Activated CD8-positive, alpha-beta memory T cell treated with anti-CD3 and anti-CD28 coated beads, Interleukin-2, amount 10 ng/mL, durations not matched to agents 7 days and 5 days (primary cell): ENCODE measurements at places on chromosomes 7 and 10. TPM values are rescaled to one million over a fixed set of nuclear protein-coding genes. Genes with fewer than 3 reads are reported as not detected.
A peak's percentile ranks its signal among the peaks of the same experiment; 100 is the strongest.

GRCh38 chr10:74121368-74121767, 29.3 kb downstream of the AP3M1 start:
- no peaks in the 10 kb centered on the region for H3K27me3 ChIP-seq
- H3K27ac ChIP-seq = no peak overlapping the region
- DNase-seq = no peak

DNA sequence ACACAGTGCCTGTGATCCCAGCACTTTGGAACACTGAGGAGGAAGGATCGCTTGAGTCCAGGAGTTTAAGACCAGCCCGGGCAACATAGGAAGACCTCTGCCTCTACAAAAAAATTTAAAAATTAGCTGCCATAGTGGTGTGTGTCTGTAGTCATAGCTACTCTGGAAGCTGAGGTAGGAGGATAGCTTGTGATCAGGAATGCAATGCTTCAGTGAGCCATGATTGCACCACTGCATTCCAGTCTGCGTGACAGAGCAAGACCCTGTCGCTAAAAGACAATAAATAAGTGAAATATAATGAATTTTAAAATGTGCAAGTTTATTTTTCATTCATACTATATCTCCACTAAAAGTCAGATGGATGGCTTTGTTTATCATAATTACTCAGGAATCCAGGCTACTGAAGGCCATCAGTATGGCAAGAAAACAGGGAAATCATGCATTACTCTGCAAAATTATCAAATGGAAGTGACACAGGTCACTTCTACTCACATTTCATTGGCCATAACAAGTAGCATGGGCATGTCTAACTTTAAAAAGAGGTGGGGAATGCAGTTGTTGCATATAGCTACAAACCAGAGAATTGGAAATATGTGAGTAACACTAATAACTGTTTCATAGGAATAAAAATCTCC, 32.9 kb upstream of the FAM3C start:
- H3K36me3 ChIP-seq = peaks cover 9% of the 10 kb centered on the region
- H3K4me3 ChIP-seq = no peak overlapping the region
- DNase-seq = no peak
- H3K27ac ChIP-seq = no peak overlapping the region

- H3K27me3 ChIP-seq = no peaks in the 10 kb centered on the region
- H3K4me1 ChIP-seq = peaks cover 87% of the 10 kb centered on the region
- H3K36me3 ChIP-seq = peaks cover 9% of the 10 kb centered on the region
- DNase-seq = peak; percentile 63
- H3K27ac ChIP-seq = peak overlapping the region; percentile 97
Observed at GRCh38 chr10:22630234-22631174, 83.9 kb downstream of the PIP4K2A start.

GRCh38 chr7:4042402-4043045, 639.6 kb upstream of the FOXK1 start:
- H3K36me3 ChIP-seq = no peaks in the 10 kb centered on the region
- DNase-seq = no peak
- no peaks in the 10 kb centered on the region for H3K27me3 ChIP-seq
- no peak overlapping the region for H3K4me3 ChIP-seq
- H3K4me1 ChIP-seq = no peaks in the 10 kb centered on the region

DNA sequence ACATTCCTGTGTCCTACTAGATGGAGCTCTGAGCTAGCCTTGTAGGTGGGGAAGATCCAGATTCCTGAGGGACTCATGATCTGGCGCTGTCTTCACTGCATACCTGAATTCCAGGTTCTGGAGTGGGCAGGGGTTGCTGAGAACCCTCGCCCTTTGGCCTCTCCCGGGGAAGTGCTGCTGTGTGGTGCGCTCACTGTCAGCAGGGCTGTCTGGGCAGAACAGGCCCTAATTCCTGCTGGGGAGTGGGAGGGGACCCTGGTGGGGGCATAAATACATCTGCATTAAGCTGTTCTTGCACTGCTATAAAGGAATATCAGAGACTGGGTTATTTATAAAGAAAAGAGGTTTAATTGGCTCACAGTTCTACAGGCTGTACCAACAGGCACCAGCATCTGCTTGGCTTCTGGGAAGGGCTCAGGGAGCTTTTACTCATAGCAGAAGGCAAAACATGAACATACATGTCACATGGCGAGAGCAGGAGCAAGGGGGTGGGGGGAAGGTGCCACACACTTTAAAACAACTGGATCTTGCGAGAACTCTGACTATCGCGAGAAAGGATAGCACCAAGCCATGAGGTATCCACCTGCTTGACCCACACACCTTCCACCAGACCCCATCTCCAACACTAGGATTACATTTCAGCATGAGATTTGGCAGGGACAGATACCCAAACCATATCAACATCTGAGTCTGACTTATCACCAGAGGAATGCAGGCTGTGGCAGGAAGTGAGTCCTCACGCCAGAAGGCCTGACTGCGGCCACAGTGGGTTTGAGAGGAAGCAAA, 115.0 kb downstream of the ADCY1 start:
- H3K4me1 ChIP-seq = peaks cover 7% of the 10 kb centered on the region
- peak; percentile 46 for DNase-seq
- H3K27me3 ChIP-seq = no peaks in the 10 kb centered on the region
- no peak overlapping the region for H3K4me3 ChIP-seq
- H3K27ac ChIP-seq = no peak overlapping the region

DNA sequence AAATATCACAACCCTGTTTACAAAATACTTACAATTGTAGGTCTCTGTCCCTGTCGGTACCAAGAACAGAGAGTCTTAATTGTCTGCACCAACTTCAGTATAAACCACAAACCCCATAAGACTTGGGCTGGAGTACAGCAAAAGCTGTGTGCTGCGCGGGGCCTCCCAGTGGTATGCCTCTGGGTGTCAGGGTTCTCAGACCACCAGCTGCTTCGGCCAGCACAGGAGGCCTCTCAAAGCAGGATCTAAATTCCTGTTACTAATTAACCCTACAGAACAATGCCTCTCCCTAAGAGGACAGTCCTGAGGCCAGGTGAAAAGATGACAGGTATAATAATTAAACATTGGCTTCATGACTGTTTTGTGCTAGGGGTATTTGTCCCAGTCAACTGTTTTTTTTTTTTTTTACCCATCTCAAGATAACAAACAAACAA, 957 bp upstream of the SVIL start:
- H3K4me3 ChIP-seq = no peak overlapping the region
- H3K27ac ChIP-seq = no peak overlapping the region
- no peaks in the 10 kb centered on the region for H3K36me3 ChIP-seq
- peaks cover 12% of the 10 kb centered on the region for H3K27me3 ChIP-seq

GRCh38 chr10:107576746-107577145, 412.2 kb upstream of the SORCS1 start:
- no peak for DNase-seq
- no peaks in the 10 kb centered on the region for H3K36me3 ChIP-seq
- no peak overlapping the region for H3K4me3 ChIP-seq
- no peaks in the 10 kb centered on the region for H3K27me3 ChIP-seq

GRCh38 chr7:467393-467828, 52.2 kb downstream of the PDGFA start:
- no peaks in the 10 kb centered on the region for H3K27me3 ChIP-seq
- peaks cover 3% of the 10 kb centered on the region for H3K4me1 ChIP-seq
- DNase-seq = no peak
- no peak overlapping the region for H3K4me3 ChIP-seq

DNA sequence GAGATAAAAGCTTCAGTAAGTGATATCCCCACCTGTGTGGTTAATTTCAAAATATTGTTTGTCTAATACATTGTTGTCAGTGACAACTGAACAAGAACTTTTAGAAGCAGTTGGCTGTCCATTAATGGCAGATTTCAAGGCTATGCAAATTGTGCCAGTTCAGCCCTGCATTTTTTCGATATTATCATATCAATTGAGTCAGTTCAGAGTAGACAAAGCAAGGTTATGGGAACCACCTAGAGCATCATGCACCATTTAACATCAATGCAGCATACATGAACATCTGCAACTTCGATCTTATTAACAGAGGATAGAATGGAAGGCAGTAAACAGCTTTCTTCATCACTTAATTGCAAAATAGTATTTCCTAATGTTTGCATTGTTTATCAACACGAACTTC, 180.7 kb upstream of the KAT6B start:
- no peaks in the 10 kb centered on the region for H3K4me1 ChIP-seq
- H3K4me3 ChIP-seq = no peak overlapping the region
- H3K27me3 ChIP-seq = no peaks in the 10 kb centered on the region
- H3K27ac ChIP-seq = no peak overlapping the region

GRCh38 chr7:103915680-103916357, 73.6 kb downstream of the RELN start:
- no peaks in the 10 kb centered on the region for H3K4me1 ChIP-seq
- no peak overlapping the region for H3K27ac ChIP-seq
- H3K4me3 ChIP-seq = no peak overlapping the region
- no peak for DNase-seq
- H3K36me3 ChIP-seq = no peaks in the 10 kb centered on the region

DNA sequence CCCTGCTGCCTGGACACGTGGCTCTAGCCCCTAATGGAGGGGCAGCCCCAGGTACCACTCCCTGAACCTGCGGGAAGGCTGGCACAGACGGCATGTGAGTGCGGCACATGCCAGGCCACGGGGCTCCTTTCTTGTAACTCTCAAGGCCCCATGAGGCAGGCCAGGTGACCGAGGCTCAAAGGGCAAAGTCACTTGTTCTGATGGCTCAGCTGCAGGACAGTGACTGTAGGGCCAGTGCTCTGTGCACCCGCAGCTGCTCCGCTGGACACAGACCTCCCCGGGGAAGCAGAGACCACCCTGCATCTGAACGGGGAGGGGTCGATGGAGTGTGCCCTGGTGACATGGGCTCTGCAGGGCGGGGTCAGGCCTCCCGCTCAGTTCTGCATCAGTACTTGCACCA, 55.3 kb downstream of the PTPRE start:
- no peaks in the 10 kb centered on the region for H3K4me1 ChIP-seq
- H3K4me3 ChIP-seq = no peak overlapping the region
- H3K36me3 ChIP-seq = no peaks in the 10 kb centered on the region
- no peak for DNase-seq

- H3K27ac ChIP-seq = no peak overlapping the region
- H3K4me1 ChIP-seq = no peaks in the 10 kb centered on the region
- H3K27me3 ChIP-seq = peaks cover 2% of the 10 kb centered on the region
Observed at GRCh38 chr10:120755771-120756170, 95.4 kb upstream of the WDR11 start.

The PRKCQ gene
- total RNA-seq = 51.0 TPM

The ADAM12 gene
- total RNA-seq = 0.67 TPM

The COL26A1 gene
- total RNA-seq = not detected

The LIPN gene
- not detected for total RNA-seq

The SLC13A1 gene
- total RNA-seq = not detected

The SGMS1 gene
- total RNA-seq = 37.0 TPM

The SH2B2 gene
- 1.3 TPM for total RNA-seq

The PAX4 gene
- not detected for total RNA-seq
